ENCODE measurements at places on chromosomes 16 and 17.

DNA sequence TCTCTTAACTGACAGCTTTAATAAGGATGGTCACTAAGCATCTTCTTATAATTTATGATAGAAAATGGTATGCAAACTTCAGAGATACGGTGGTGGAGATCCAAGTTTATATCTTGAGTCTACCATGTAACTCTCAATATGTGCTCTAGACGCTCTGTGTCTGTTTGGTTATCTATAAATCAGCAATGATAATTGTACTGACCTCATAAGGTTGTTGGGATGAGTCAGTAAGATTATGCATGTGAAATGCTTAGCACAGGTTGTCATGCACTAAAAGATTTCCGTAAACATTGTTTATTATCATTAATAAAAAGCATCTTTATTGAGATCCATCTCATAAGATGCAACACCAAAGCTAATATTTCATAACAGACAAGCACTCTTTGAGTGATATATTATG lies 1094.9 kb upstream of the EEF2KMT start:
- DNase-seq = no peak

GRCh38 chr16:89422527-89422904 lies 67.8 kb downstream of the ANKRD11 start:
- no peak for DNase-seq

GRCh38 chr16:83397601-83398291 lies 410.0 kb upstream of the HSBP1 start:
- no peak for DNase-seq

DNA sequence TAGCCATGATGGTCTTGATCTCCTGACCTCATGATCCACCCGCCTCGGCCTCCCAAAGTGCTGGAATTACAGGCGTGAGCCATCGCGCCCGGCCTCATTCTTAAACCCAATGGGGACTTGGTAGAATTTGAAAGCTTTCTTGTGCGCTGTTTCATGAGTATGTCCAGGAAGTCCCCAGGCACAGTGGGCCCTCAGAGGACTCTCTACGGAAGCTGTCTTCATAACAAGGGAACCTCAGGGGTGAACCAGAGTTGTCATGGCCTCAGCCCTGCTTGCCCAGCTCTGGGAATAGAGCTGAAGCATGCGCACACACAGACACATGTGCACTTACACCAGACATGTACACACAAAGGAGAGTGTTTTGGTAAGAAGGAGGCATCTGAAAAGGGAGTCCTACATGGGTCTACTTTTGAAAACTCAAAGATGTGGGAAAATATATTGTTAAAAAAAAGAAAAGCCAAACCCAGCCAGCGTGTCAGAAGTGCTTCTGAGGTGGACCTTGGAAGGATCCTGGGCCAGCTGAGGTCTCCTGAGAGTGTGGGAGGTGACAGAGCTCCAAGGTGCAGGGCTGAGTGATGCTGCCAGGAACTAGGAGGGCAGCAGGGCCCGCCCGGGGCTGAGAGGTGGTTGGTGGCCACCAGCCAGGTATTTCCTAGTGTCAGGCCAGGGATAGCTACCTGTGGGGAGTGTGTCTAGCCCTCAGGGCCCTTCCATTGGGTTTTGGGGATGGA lies 54.6 kb downstream of the EPN2 start:
- DNase-seq = no peak

DNA sequence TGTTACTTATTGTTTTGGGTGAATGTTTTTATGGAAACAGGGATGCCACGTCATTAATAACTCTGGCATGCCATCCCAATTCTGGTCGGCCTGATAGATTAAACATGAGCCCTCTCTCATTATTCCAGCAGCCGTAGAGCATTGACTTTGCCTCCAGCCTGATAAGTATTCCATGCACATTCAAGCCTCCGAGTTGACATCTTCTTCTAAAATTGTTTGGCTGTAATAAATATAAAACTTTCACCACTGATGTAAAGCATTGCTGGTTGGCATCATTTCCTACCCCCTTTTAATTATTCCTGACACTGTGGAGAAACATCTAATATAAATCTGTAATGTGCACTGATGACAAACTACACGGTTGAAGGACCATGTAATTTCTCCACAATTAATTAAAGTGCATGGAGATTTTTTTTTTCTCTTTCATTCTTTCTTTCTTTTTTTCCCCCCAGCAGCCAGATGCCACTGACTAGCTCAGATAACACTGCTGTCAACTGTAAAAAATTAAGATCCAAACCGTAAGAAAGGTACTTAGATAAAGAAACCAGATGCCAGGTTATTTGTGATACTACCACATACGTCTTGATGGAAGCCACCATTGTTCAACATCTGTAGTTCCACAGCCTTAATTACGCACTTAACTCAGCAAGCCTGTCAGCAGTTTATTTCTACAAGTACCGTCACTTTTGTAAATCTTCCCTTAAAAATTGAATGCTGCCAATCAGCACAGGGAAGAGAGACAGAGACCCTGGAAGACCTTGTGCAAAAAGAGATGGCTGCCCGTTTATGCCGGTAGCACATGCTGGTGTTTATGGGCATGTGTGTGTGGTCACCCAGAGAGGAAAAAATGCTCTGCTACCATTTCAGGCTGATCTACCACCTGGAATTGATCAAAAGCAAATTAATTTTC lies 237.7 kb downstream of the IRX3 start:
- no peak for DNase-seq

DNA sequence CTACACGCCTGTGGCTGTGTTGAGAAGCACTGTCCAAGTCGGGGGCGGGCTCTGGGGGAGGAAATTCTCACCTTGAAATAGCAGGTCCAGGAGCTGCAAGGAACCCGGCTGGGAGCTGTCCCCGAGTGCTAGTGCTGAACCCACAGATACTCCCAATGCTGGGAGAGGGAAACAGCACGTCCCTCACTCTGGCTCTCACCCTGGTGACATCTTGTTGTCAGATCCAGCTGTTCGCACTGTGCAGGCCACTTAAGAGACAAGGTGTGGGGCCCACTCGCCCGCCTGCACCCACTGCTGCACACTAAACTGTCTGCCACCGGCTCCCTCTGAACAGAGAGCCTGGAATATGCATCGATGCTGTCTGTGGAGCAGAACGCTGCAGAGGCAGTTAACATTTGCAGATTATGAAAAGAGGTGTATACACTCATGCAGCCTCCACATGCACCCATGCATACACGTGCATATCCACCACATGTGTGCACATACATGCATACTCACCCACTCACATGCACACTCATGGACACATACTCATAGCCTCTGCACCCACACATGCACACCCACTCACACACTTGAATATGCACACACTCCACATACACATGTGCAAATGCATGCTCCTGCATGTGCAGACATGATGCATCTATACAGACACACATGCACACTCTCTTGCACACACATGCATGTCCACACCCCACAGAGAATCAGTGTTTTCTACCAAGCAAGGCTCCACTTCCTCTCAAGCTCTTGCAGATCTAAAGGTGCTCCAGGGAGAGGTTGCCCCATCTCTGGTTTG lies 42.0 kb downstream of the MGAT5B start:
- DNase-seq = no peak

DNA sequence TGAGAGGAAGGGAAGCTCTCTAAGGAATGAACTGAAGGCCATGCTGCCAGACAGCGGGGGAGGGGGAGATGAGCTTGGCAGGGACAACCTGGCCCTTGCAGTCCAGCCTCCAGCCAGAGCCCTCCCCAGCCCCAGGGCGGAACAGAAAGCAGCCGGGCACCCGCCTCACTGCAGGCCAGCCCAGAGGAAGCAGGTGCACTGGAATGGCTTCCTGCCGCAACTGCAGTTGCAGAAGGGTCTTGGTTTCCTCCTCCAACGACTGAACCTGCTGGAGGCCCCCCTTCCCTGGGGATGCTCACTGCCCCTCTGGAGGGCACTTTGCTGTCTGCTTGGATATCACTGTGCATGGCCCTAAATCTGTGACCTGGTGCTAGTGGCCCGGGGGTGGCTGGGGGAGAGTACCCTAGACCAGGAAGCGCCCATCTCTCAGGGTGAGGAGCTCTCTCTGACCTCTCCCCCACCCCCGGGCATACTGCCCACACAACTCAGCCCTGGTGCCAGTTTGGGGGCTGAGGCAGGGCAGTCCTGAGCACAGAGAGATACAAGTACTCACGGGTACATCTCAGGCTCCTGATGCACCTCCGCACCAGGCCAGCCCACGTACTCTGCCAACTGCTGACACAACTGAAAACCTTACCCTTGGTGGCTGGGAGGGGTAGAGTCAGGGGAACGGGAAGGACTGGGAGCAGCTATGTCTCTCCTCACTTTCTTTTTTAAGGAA lies 41.1 kb downstream of the MYO18A start:
- no peak for DNase-seq

- no peak for DNase-seq
Observed at GRCh38 chr16:50448522-50448921, 79.7 kb upstream of the BRD7 start.

GRCh38 chr17:34822007-34822739 lies 139.1 kb downstream of the CCT6B start:
- DNase-seq = no peak

- DNase-seq = no peak
Observed at GRCh38 chr17:79612468-79613194, 1.8 kb upstream of the RBFOX3 start.

DNA sequence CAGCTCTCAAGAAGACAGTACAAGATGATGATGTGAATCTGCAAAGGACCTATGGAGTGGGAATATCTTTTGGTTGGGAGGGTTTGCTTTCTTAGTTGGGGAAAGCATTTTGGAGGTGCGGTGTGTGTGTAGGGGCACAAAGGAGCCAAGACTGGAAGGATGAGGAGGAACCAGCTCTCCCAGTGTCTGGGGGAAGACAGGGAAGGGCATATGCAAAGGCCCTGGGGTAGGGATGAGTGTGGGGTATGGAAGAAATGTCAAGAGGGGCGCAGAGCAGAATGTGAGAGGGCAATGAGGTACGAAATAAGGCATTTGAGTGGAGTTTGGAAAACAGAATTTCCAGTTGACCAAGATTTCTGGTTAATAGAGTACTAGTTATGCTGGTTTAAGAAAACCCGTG lies 187.4 kb downstream of the SNX29 start:
- no peak for DNase-seq

- no peak for DNase-seq
Observed at GRCh38 chr17:61106354-61106753, 293.3 kb upstream of the TBX2 start.

- no peak for DNase-seq
Observed at GRCh38 chr16:20318437-20318836, 8.9 kb downstream of the GP2 start.

DNA sequence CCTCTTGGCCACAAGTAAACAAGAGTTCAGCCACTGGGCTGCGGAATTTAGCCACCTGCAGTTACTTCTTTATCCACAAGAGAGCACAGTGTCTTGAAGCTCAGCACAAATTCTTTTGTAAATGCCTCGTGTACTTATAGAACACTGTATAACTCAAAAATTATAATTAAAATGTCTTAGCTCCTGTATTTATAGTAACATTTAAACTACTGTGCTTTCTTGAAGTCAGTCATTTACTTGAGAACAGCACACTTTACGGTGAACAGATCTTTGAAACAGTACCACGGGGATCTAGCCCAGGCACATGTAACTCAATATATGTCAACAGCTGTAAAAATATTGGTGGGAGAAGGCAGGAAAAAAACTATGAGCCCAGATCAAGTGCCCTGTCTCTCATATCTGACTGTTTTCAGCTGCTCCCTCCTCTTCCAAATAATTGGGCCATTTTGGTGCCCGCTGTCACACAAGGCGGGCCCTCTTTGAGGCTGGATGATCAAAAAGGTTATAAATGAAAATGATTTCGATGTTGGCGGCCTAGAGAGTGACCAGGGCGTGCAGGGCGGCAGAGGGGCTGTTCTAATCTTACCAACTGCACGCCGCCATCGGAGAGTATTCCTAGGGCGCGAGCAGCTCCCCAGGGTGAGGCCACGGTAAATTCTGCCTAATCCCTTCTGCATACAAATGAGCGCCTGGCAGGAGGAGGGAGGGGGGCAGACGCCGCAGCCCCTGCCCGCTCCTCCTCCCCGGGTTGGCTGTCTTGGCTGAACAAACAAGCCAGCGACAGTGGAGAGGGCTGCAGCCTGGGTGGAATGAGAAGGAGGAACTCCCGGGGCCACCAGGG lies 183.2 kb downstream of the C16orf78 start:
- DNase-seq = no peak

DNA sequence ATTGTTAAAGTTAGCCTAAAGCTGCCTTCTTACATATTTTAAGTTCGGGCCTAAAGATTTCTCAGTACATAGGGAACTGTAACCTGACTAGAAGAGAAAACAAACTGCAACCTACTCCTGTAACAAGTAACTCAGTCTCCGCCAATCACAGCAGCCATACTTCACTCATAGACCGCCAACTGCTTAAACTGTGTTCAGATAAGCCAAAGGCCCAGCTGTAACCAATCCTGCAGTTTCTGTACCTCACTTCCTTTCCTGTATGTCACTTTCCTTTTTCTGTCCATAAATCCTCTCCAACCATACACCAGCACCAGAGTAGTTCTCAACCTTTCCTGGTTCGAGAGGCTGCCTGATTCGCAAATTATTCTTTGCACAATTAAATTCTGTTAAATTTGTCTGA lies 41.5 kb downstream of the GLG1 start:
- DNase-seq = no peak

DNA sequence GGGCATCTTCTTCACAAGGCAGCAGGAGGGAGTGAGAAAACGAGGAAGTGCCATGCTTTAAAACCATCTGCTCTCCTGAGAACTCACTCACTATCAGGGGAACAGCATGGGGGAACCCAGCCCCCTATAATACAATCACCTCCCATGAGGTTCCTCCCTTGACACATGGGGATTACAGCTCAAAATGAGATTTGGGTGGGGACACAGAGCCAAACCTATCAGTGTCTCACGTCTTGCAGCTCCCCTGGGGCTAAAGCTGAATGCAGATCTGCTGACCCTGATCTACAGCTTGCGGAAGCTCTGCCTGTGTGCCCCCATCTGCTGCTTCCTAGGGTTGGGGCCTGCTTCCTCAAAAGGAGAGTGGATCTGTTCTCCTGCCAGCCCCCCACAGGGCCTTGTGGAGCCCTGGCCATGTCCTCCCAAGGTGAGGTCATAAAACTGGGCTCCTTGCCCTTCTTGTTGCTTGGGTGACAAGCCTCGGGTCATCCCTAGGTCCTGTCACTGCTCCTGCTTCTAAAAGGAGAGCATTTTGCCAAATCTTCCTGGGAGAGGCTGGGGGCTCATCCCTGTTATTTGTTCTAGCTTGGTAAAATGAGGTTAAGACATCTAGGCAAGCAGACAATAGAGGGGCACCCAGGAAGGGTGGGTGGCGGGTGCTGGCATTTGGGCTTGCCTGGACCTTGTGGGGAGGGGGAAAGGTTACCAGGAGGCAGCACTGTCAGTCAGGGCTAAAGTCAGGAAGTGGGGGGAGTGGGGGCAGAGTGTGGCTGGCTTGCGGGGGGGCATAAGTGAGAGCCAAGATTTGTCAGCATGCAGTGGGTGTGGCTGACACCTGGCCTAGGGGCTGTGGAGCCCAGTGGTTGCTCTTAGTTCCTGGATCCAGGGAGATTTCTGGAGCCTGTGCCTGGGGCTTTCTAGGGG lies 16.0 kb downstream of the KRT33A start:
- DNase-seq = no peak
